Cardiac muscle cell (in vitro differentiated cells and primary cell): ENCODE measurements at places on chromosomes 11 and 22. TPM values are rescaled to one million over a fixed set of nuclear protein-coding genes. Genes with fewer than 3 reads are reported as not detected.

- DNase-seq: no peak
These were observed 301.7 kb downstream of the TMEM135 start for GRCh38 chr11:87339416-87339815.

DNA sequence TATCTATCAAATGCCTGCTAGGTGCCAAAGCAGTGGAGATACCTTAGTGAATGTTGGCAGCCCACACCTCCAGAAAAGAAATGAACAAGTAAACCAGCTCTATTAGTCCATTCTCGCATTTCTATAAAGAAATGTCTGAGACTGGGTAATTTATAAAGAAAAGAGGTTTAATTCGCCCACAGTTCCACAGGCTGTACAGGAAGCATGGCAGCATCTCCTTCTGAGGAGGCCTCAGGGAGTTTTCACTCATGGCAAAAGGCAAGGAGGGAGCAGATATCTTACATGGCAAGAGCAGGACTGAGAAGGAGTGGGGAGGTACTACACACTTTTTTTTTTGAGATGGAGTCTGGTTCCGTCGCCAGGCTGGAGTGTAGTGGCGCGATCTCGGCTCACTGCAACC, 18.7 kb upstream of the ZC3H12C start:
- DNase-seq: no peak

DNA sequence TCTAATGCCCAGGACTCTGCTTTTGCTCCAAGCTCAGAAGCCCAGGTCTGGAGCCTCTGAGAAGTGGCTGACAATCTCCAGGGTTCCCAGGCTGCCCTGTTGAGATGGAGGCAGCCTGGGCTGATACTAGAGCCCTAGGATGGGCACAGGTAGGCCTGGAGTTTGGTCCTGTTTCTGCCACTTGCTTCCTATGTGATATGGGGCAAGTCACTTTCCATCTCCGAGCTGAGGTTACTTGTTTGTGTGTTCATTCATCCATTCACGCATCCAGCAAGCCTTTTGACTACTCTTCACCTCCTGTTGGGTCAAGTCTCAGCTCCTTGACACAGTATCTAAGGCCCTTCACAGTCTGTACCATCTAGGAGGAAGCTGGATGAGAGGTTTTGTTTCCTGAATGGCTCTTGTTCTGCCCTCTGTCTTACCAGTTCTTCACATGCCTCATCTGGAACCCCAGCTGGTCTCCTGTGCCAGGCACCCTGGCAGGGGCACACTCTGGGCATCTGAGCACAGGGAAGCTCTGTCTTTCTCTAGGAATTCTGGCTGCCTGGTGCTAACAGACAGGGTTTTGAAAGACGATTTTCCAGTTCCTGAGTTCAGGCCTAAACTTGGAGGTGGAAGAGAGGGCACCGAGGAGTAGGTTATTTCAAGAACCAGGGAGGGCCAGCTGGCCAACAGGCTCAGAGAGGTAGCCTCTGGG, 53.2 kb upstream of the AMPD3 start:
- no peak for DNase-seq

The CHADL gene
- 3.3 and 4.0 TPM in 2 replicates for total RNA-seq

- DNase-seq: peak; percentile 72
These were observed 7.7 kb downstream of the LHFPL7 start for GRCh38 chr22:24938741-24939341.

The FLRT1 gene
- total RNA-seq: 0.53 and 0.69 TPM in 2 replicates

- peak; percentile 21 for DNase-seq
These were observed 2.5 kb downstream of the TXN2 start for GRCh38 chr22:36478966-36479365.

DNA sequence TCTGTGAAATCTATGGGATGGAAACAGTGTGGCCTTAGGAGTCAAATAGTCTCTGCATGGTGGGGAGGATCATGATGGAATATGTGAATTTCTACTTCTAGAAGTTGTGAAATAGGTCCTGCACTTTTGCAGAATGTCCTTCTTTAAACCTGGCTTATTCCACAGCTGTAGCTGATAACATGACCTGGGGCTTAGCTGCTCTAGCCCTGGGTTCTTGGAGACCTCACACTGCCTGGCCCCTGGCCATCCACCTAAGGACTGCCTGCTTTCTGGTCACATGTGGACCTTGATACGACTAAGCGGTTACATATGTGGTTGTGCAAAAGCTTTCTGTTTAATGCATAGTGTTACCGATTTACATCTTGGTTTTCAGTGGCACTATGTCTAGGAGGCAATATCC, 88.2 kb downstream of the SWAP70 start:
- DNase-seq: peak; percentile 55

The RAG2 gene
- not detected in 2 replicates for total RNA-seq

DNA sequence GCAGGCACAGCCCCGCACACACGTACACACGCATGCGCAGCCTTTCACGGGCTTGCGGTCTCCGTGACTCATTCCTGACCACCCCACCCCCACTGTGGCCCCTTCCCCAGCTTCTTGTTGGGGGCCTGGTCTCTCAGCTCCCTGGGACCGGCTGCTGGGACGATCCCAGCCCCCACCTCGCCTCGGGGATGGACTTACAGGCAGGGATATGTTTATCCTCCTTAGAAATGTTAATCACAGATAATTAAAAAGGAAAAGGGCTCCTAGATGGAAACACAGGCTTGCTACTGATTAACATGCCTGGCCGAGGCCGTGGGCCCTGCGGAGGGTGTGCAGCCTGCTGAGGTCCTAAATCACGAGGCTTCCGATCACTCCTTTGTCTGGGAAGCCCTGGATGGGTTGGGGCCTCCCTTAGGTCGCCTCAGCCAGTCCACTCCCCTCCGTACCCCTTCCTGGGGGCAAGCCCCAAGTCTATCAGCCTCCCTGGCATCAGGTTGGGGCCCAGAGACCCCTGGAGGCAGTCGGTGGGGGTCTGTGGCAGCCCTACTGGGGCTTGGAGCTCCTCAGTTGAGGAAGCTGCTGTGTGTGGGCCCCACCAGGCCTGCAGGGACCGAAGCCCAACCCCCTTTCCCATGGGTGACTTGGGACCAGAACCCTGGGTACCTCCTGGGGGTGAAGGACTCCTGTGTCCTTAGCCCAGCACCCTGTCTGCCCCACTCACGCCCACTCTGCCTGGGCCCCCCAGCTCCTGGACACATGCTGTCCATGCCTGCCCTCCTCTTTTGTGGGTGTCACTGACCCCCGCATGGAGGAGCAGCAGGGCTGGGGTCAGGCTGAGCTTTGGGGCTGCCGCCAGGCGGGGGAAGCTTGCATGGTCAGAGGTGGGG, 20.6 kb downstream of the TSPAN4 start:
- no peak for DNase-seq

DNA sequence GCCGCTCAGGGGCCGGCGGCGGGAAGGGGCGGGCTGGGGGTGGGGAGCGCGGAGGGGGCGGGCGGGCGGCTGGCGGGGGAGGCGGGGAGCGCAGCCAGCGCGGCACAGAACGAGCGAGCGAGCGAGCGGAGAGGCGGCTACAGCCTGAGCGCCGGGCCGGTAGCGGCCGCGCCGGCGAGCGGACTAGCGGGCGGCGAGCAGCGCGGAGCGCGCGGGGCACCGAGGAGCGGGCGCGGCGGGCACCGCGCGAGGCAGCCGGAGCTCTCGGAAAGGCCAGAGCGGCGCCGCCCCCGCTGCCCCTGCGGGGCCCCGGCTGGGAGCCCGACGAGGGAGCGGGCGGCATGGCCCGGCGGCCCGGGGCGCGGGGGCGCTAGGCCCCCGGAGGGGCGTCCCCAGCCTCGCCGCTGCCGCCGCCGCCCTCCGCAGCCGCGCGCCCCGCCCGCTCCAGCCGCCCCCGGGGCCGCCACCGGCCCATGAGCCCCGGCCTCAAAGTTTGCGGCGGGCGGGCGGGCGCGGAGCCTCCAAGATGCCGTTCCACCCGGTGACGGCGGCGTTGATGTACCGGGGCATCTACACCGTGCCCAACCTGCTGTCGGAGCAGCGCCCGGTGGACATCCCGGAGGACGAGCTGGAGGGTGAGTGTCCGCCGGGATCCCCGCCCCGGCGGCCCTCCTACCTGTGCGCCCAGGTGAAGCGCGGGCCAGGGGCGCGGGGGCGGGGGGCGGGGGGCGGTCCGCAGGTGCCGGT, at the start of gene CABP7:
Gene CABP7, plus strand, starts transcription at position 105 of the 747 bp plus-strand sequence. Its CDS starts 422 bp downstream, at position 527.
- peak; percentile 45 for DNase-seq

DNA sequence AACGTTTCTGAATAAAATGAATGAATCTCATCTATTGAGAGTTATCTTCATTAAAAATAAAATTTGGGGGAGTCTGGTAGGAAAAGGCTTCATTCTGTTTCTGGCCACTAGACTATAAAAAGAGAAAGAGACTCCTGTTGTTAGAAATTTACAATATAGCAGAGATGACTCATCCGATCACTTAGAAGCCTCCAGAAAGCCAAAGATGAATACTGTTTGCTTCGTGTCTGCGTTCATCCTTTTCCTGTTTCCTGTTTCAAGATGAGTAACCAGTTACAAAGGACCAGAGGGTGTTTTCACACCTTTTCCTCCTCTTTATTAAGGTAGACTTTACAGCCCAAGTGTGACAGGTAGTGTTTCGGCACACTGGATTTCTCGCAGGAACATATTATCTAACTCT, 1120.7 kb downstream of the LRRC4C start:
- DNase-seq: peak; percentile 21

GRCh38 chr11:2367266-2368160, 9.6 kb upstream of the CD81 start:
- no peak for DNase-seq

GRCh38 chr11:45688472-45689033, 23.1 kb upstream of the CHST1 start:
- DNase-seq: no peak
